ENCODE measurements at places on chromosomes 4 and X.

GRCh38 chr4:15239866-15240265 is 188.0 kb upstream of the C1QTNF7 start:
- DNase-seq: no peak

DNA sequence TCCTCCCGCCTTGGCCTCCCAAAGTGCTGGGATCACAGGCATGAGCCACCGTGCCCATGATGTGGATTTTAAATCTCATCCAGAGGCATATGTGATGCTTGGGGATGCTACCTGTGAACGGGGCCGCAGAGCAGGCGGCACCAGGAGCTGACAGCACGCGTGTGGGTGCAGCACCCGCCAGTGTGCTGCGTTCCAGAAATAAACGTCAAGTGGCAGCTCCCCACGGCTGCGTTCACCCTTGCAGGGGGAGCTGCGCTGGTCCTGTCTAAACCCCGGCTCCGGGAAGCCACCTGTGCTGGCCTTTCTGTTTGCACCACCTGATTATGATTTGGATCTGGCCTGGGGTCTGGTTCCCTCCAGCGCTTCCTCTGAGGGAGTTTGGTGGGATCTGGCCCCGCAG is 77.8 kb downstream of the SORCS2 start:
- DNase-seq: no peak

DNA sequence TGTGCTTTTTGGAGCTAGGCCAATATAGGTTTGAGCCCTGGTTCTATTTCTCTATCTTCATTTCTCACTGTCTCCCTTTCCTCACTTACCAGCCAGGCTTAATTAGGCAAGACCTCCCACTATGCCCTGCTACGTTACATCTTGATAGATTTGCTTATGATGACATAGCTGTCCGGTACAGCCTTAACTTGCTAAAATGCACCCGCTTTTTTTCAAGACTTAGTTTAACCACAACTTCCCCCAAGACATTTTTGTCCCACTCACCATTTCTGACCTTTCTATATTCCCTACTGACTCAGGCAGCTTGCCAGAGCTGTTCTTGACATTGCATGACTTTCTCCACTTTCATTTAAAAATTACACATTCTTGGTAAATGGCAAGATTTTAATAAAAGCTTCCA is 152.6 kb downstream of the MID1 start:
- no peak for DNase-seq

DNA sequence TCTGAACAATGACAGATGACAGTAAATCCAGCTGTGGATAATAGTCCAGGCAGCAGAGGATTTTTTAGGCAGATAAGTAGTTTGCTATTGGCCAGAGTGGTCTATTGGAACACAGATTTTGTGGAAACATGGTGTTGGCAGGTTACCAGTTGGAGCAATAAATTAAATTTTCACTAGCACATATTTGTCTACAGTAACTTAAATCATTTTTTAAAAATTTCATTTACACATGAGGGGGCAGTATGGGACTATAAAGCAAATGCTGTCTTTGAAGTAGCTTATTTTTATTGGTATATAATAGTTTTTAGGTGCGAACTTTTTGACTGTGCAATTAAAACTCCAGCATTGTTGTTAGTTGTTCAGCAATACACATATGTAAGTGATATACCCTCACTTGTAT is 289.8 kb downstream of the ARHGAP10 start:
- DNase-seq: peak; percentile 6

- DNase-seq: peak; percentile 33
Measured at GRCh38 chrX:149829751-149830191, 48.0 kb downstream of the MAGEA9 start.

GRCh38 chr4:108092288-108092687 is 76.4 kb downstream of the LEF1 start:
- no peak for DNase-seq

GRCh38 chr4:188175288-188175687 is 36.0 kb downstream of the TRIML1 start:
- DNase-seq: no peak

GRCh38 chrX:19627081-19627480 is 111.8 kb upstream of the MAP3K15 start:
- no peak for DNase-seq

GRCh38 chrX:102930990-102931756 is 5.9 kb upstream of the RAB40AL start:
- no peak for DNase-seq

- peak; percentile 36 for DNase-seq
Measured at GRCh38 chrX:7996414-7996813, 69.2 kb upstream of the PNPLA4 start.

GRCh38 chr4:100317032-100317864 is 127.0 kb upstream of the DDIT4L start:
- DNase-seq: no peak

GRCh38 chrX:43530837-43531236 is 125.3 kb upstream of the MAOA start:
- no peak for DNase-seq

- no peak for DNase-seq
Measured at GRCh38 chr4:166413356-166413755, 540.3 kb downstream of the TLL1 start.

DNA sequence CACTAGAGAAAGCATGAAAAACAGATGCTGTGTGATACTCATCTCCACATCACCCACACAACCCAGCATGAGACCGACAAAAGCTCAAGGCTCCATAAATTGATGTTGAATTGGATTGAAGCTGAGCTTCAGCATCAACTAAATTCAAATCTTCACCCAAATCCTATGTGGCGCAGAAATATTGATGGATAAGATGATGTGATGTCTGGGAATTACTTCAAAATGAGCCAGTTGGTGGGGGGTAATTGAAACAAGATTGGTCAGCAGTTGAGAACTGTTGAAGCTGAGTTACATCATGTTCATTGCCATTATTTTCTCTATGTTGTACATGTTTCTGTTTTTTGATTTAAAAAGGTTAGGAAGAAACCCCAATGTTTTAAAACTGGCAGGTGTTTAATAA is 166.5 kb upstream of the STS start:
- no peak for DNase-seq

GRCh38 chrX:43716696-43717095 is 60.6 kb downstream of the MAOA start:
- no peak for DNase-seq

DNA sequence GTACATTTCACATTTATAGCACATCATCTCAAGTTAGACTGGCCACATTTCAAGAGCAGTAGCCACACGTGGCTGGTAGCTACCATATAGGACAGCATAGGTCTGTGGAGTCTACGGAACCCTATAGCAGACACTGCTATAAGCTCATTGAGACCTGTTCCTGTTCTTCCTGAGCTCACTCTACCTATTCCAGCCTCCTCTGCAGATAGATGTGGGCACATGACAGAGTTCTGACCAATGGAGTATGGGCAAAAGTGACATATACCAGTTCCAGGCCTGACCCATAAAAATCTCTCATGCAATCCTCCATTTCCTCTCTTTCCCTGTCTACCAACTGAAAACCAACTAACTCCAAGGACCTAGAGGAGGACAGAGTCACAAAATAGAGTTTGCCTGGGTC is 3.5 kb upstream of the HDAC6 start:
- no peak for DNase-seq

DNA sequence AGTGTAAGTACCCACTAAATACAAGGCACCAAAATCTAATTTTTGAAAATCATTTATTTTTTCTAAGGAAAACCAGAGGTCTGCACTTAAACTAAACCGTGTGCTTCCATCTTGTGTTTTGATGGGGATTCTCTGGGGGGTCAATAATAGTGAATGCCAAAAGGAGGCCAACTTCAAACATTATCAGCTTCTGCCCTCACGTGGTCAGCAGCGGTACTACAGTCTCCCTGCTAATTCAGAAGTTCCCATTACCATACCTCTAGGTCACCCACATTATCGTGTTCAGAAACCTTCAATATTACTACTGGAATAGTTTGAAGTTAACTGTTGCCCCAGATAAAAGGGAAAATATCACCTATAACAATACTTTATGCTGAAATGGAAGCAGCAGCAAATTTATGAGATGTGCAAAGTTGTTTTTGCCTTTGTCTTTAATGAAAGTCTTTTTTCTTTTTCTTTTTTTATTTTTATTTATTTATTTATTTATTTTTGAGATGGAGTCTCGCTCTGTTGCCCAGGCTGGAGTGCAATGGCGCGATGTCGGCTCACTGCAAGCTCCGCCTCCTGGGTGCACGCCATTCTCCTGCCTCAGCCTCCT is 17.3 kb downstream of the CTPS2 start:
- peak; percentile 54 for DNase-seq

DNA sequence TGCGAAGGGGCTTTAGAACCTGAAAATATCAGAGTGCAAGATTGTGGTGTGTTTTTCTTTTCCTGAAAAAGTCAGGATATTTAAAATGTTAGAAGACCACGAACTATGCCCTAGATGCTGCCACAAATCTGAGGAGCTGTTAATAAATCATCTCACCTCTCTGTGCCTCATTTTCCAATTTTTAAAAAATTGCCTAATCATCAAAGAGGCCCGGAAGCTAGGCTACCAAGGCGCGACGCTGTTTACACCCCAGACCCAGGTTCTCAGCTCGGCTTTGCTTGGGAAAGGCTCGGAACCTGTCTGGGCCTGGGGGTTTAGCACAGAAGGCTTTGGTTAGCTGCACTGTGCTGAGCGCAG is 409.6 kb downstream of the BCOR start:
- DNase-seq: no peak

GRCh38 chrX:125532411-125533089 is 212.9 kb downstream of the TEX13C start:
- DNase-seq: no peak

DNA sequence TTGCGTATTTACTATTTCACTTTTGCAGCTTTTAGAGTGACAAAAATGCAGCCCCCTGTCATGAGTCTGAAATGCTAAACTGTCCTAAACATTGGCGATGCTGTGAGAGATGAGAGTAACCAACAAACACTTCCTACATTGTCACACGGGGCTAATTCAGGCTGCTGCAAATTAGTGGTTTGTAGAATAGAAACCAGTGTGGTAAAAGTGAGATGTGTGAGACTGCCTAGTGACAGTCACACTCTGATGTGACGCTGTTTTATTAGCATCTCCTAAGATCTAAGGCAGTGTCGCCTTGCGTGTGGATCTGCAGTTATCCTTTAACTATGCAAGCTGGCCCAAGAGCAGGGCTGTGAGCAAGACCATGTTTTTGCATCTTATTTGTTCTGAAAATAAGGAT is 800.2 kb upstream of the TENM3 start:
- DNase-seq: no peak

GRCh38 chrX:131729295-131729694 is 185.4 kb downstream of the OR13H1 start:
- no peak for DNase-seq

GRCh38 chrX:1909419-1910206 is 294.8 kb downstream of the ASMT start:
- DNase-seq: no peak

- no peak for DNase-seq
Measured at GRCh38 chr4:68572653-68573170, 3.4 kb downstream of the UGT2B17 start.

- peak; percentile 31 for DNase-seq
Measured at GRCh38 chrX:40166582-40166981, 68.8 kb upstream of the BCOR start.

DNA sequence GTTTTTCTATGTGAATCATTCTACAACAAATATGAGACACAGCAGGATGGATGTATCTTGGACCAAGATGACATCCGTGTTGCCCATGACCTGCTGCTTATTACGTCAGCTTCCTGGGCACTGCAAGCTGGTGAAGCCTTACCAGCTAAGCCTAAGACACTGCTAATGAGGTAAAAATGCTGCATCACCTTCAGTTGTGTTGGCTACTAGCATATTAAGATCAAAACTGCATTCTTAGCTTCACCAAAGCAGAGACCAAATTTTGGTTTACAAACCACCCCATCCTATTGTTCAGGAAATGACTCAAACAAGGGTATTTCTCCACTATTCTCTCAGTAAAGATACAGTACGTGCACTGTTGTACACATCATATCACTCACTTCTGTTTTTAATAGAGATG is 50.3 kb downstream of the MAML3 start:
- peak; percentile 72 for DNase-seq

GRCh38 chr4:42306221-42307109 is 90.8 kb upstream of the SHISA3 start:
- no peak for DNase-seq

- DNase-seq: no peak
Measured at GRCh38 chr4:65971686-65972085, 301.4 kb upstream of the EPHA5 start.

- DNase-seq: no peak
Measured at GRCh38 chrX:9656871-9657270, 108.8 kb downstream of the GPR143 start.

DNA sequence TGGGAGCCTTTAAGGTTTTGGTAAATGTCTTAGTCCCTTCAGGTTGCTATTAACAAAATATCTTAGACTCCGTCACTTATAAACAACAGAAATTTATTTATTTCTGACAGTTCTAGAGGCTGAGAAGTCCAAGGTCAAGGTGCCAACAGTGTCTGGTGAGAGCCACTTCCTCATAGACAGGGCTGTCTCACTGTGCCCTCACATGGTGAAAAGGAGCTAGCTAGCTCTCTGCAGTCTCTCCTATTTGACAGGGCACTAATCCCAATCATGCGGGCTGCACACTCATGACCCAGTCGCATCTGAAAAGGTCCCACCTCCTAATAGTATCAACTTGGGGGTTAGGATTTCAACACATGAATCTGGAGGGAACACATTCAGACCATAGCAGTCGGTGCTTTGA is 63.4 kb upstream of the KLF3 start:
- no peak for DNase-seq

GRCh38 chr4:152805818-152806217 is 26.1 kb downstream of the ARFIP1 start:
- DNase-seq: no peak

GRCh38 chr4:15953625-15954024 is 9.3 kb downstream of the FGFBP2 start:
- DNase-seq: no peak

GRCh38 chrX:121245763-121246162 is 198.4 kb downstream of the GLUD2 start:
- no peak for DNase-seq

GRCh38 chr4:159677521-159677920 is 574.6 kb downstream of the RAPGEF2 start:
- no peak for DNase-seq

- DNase-seq: no peak
Measured at GRCh38 chr4:48898733-48899431, 7.7 kb downstream of the OCIAD2 start.

GRCh38 chrX:97159916-97160800 is 276.4 kb downstream of the RPA4 start:
- no peak for DNase-seq

DNA sequence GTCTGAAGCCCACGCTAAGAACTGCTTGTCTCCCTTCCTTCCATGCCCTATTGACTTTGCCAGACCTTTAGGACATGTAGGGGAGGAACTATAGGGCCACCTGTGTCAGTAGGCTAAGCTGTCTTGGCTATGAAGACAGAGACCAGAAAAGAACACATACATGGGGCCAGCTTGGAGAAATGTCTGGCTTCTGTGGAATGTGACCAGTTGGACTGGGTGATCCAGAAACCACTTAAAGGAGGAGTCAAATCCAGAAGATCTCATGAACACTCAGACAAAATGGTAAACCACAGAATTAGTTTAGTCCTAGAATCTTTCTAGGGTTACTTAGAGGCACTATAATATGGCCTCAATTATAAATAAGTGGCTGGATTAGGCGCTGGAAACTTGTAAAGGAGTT is 42.0 kb downstream of the PHKA2 start:
- DNase-seq: no peak

GRCh38 chrX:39170464-39170863 is 369.2 kb downstream of the MID1IP1 start:
- no peak for DNase-seq

GRCh38 chr4:141215030-141215429 is 5.7 kb upstream of the ZNF330 start:
- no peak for DNase-seq

Data from CD4-positive, alpha-beta memory T cell (primary cell).